ENCODE measurements at places on chromosomes 7 and 10.

DNA sequence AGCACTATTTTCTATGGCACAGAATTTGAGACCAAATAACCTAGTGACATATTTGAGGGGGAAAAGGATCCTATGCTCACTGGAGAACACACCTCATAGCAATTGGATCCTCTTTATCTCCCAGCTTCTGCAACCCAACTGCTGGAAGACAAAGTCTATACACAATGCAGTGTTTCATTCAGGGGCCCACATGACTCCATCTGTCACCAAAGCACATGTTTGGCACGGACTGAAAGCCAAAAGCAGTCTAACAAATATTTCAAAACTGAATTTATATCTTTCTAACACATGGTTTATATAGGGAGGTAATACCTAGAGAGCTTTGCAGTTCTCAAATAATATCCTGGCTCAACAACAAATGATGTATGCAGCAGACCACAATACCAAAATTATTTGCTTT lies 39.2 kb downstream of the ADAM12 start:
- DNase-seq = no peak

- no peak for DNase-seq
Observed at GRCh38 chr7:16130111-16131110, 290.9 kb downstream of the CRPPA start.

DNA sequence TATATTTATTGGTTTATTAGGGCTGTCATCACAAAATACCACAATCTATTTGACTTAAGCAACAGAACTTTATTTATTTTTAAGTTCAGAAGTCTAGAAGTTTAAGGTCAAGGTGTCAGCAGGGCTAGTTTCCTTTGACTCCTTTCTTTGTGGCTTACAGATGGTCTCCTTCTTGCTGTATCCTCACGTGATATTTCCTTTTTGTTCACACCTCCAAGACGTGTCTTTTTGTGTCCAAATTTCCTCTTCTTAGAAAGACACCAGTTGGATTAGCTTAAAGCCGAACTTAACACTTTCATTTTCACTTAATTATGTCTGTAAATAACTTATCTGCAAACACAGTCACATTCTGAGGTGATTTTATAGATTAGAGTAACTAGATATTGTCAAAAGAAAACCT lies 631.4 kb upstream of the POT1 start:
- no peak for DNase-seq

DNA sequence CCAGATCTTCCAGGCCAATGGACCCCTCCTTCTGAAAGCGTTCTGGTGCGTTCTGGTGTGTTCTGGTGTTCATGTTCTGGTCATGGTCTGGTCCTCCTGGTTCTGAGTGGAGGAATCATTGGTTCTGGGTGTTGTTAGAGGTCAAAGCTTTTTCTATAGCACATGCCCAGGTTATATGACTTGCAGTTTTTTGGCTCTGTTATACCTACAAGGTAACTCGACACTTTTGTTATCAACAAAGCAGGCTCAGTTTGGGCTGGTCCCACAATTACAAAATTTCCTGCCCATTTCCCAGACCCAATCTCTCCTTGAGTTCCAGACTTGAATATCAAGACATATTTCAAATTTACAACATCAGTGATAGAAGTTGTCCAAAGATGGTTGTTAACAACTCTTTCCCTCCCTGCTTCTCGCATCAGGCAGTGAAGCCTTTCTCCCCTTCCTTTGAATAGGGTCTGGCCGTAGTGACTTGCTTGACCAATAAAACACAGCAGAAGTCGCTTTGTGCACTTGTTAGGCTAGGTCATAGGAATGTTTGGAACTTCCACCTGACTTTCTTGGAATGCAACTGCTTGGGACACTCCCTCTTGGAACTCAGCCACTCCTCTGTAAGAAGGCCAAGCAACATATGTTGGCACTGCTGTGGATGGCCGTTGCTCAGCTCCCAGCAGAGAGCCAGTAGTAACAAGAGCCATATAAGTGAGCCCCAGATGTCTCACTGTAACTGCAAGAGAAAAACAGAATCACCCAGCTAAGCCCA lies 83.1 kb upstream of the STEAP1B start:
- DNase-seq = peak; percentile 30

DNA sequence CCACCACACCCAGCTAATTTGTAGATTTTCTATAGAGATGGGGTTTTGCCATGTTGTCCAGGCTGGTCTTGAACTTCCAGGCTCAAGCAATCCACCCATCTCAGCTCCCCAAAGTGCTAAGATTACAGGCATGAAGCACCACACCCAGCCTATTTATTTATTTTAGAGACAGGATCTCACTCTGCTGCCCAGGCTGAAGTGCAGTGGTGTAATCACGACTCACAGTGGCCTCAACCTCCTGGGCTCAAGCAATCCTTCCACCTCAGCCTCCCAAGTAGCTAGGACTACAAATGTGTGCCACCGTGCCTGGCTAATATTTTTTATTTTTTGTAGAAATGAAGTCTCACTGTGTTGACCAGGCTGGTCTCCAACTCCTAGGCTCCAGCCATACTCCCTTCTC lies 6.9 kb upstream of the FRAT2 start:
- DNase-seq = no peak

DNA sequence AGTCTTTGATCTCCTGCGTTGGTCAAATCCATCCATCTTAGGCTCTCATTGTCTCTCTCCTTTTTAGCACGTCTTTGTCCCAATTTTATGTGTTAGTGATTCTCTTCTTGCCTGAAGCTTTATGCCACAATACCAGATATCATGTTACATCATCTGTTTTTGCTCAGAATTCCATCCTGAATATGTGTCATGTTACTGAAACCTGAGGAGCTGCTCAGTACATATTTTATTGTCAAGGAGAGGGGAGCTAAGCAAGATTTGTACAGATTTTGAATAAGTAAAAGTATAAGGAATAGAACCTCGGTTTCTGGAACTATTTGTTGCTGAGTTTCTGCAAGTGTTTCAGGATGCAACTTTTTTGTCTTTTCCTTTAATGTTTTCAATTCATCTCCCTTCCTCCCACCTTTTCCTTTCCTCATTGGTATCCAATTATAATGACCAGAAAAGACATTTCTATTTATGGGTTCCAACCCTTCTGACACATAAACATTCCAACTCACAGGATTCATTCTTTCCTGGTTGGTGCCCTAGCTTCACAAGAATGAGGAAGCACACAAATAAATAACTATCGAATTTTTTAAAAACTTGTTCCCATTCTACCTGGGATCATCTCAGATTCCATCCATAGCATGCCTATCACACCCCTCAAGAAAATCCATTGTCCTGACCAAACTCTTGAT lies 291.8 kb downstream of the CRPPA start:
- no peak for DNase-seq

DNA sequence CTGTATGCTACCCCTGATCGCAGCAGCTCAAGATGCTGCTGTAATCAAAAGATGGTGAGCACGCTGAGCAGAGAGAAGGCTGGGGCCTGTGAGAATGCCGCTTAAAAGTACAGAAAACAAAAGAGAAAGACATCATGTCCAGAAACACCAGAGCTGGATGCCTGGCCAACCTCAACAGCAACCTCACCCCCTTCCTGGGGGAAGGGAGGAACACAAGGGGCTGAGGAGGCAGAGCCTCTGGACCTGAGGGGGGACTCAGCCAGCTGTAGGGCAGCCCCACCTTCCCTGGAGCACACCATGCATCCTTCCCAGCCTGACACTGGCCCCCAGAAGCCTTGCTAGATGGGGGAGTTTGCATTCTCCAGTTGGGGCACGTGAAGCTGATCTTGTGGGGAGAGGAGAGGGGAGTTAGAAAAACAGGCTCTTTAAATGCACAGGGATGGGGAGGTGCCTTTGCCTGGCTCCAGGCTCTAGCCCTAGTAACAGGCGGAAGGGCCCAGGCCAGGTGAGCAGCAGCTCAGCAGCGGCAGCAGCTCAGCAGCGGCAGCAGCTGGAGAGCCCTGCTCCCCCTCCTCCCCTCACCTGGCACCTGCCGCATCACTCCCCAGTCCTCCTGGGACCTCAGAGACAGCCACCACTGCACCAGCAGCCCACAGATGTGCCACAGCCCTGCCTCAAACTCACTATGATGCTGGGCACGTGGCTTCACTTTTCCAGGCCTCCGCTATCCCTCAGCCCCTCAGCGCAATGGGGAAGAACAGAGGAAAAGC lies 156.3 kb downstream of the NEURL1 start:
- DNase-seq = no peak

- DNase-seq = peak; percentile 35
Observed at GRCh38 chr10:78470267-78471103, 436.8 kb downstream of the RPS24 start.

GRCh38 chr10:81847675-81848074 lies 27.3 kb upstream of the NRG3 start:
- no peak for DNase-seq

DNA sequence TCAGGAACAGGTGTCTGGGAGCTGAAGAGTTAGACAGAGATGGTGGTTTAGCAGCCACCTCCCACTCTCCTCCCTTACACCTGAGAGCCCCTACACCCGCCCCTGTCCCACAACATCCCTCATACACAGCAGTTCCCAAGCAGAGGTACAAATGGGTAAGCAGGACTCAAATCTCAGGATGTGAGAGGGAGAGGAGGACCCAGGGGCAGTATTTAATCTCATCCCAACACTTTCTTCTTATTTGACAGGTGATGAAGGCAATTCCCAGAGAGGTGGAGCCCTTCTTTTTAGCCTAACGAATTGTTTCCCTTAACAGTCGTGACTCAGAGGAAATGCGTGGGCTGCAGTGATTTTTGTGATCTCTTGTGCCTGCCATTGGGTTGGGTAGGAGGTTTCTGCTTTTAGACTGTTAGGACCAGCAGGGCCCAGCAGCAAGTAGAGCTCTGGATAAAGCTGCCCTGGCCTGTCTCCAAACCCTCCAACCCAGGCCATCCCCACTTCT lies 191.3 kb downstream of the HECW1 start:
- no peak for DNase-seq

DNA sequence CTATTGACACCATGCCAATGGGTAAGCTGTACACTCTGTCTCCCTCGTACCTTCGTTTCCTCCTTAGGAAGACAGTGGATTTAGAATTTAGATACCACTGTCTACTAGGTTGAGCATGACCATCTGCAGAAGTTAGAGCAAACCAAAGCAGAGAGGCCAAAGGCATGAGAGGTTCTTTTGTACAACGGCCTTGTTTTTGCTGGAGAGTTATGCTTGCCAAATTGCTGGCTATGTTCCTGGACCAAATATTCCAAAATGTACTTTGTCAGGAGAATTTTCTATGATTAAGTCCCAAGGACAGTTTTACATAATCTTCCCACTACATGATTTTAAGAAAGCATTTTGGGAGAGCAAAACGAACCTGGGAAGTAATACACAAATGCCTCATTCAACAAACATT lies 47.9 kb upstream of the PLCE1 start:
- no peak for DNase-seq

DNA sequence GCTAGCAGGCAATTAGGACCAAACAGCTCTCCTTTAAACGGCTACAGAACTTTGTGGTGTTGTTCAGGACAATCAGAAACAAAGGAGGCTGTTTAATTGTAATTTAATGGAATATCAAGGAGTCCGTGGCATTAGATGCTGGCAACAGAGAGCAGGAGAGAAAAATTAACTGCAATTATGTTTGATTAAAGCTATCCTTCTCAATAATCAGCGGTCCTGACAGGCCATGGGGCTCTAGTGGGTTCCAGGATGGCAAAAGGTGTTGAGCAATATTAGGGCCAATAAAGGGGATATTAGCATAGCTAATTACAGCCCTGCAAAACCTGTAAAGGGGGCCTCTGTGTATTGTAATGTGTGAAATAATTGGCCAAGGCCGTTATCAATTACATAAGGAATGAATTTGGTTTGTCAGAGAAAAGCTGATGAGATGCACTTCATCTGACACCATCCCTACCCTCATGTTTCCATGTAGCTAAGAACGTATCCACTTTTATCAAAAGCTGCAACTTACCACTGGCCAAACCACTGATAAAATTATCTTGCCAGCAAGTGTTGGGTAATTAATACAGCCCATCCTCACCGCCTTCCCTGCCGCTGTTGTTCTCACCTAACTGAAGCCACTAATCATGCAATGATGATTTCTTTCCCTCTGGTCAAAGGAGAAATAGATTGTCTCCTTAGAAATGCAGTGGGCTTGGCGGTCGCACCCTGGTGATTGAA lies 81.6 kb downstream of the EBF3 start:
- DNase-seq = no peak

- no peak for DNase-seq
Observed at GRCh38 chr7:149770728-149771636, 2.4 kb downstream of the ZNF467 start.

DNA sequence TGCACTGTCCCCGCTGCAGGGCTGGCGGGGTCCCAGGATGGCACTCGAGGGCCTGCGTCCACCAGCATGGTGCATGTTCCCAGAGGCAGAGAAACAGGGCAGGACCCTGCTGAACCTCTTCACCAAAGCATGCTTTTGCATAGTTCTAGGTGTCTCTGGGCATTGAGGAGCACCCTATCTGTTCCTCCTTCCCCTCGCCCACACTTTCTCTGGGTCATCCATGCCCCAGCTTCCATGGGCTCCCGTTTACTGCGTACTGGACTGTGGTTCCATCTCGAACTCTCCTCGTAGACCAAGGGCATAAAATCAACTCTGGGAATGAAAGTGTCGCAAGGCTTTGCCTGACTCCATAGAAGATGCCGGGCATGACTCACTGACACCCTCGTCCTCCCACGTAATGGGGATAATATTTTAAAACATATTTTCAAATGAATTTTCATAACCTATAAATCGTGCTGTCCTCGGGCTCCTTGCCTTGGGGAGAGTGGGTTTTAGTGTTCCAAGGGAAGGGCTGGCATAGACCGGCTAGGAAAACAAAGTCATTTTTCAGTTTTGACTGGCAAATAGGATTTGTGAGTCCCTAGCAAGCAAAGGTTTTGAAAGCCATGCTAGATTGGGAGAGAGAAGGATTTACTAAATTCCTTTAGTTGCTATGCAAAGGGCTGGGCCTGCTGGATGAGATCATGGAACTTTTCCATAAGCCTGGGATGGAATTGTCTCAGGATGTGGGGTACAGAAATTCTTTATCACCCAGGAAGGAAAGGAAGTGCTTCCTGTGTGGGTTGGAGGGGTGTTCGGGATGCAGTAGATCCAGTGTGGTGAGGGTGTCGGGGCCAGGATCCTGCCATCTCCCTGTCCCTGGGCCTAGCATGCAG lies 498.7 kb upstream of the MKI67 start:
- DNase-seq = no peak

GRCh38 chr10:131433568-131433967 lies 122.0 kb upstream of the TCERG1L start:
- DNase-seq = no peak

All from T1000 (cell line).